Activated CD4-positive, alpha-beta T cell treated with anti-CD3 and anti-CD28 coated beads, Interleukin-2, amount 10 ng/mL, durations not matched to agents 24 days and 14 days (primary cell): ENCODE measurements at places on chromosomes 7 and 10. TPM values are rescaled to one million over a fixed set of nuclear protein-coding genes. Genes with fewer than 3 reads are reported as not detected.

GRCh38 chr7:159142199-159142598, 2.5 kb downstream of the VIPR2 start:
- H3K36me3 ChIP-seq: no peaks in the 10 kb centered on the region
- DNase-seq: no peak
- peaks cover 3% of the 10 kb centered on the region for H3K4me1 ChIP-seq
- no peak overlapping the region for H3K4me3 ChIP-seq
- H3K27me3 ChIP-seq: peaks cover 30% of the 10 kb centered on the region
- no peak overlapping the region for H3K27ac ChIP-seq

GRCh38 chr7:85324145-85324799, 137.4 kb upstream of the SEMA3D start:
- H3K4me1 ChIP-seq: no peaks in the 10 kb centered on the region
- no peak for DNase-seq
- no peaks in the 10 kb centered on the region for H3K27me3 ChIP-seq
- H3K27ac ChIP-seq: no peak overlapping the region
- H3K4me3 ChIP-seq: no peak overlapping the region

GRCh38 chr7:151057506-151057988, at the start of gene CDK5:
TSS of gene CDK5 (minus strand) at chr7:151057897. CDS start at chr7:151057848, 49 bp downstream.
- peaks cover 43% of the 10 kb centered on the region for H3K4me1 ChIP-seq
- H3K4me3 ChIP-seq: peak within 1 kb of the TSS; percentile 99
- DNase-seq: no peak
- peak within 1 kb of the TSS; percentile 88 for H3K27ac ChIP-seq
- H3K27me3 ChIP-seq: no peaks in the 10 kb centered on the region

- H3K4me1 ChIP-seq: no peaks in the 10 kb centered on the region
- no peak overlapping the region for H3K4me3 ChIP-seq
- no peak overlapping the region for H3K27ac ChIP-seq
Observed at GRCh38 chr7:157676456-157677255, 339.9 kb downstream of the DNAJB6 start.

GRCh38 chr7:19117091-19117869, at the start of gene TWIST1:
TSS of gene TWIST1 (minus strand) at chr7:19117636. CDS start at chr7:19117321, 315 bp downstream.
- no peak within 1 kb of the TSS for H3K27ac ChIP-seq
- H3K4me3 ChIP-seq: peak within 1 kb of the TSS; percentile 73
- peaks cover 65% of the 10 kb centered on the region for H3K27me3 ChIP-seq
- peak; percentile 63 for DNase-seq
- peaks cover 3% of the 10 kb centered on the region for H3K36me3 ChIP-seq

- DNase-seq: no peak
- H3K36me3 ChIP-seq: no peaks in the 10 kb centered on the region
- no peak overlapping the region for H3K4me3 ChIP-seq
- H3K27me3 ChIP-seq: no peaks in the 10 kb centered on the region
- H3K4me1 ChIP-seq: no peaks in the 10 kb centered on the region
- no peak overlapping the region for H3K27ac ChIP-seq
Observed at GRCh38 chr10:127123626-127124025, 72.8 kb downstream of the INSYN2A start.

- no peaks in the 10 kb centered on the region for H3K4me1 ChIP-seq
- no peak overlapping the region for H3K4me3 ChIP-seq
- peaks cover 24% of the 10 kb centered on the region for H3K27me3 ChIP-seq
- no peak for DNase-seq
- H3K27ac ChIP-seq: no peak overlapping the region
Observed at GRCh38 chr10:28008054-28008453, 9.2 kb upstream of the ODAD2 start.

- DNase-seq: no peak
- H3K4me3 ChIP-seq: no peak overlapping the region
- H3K27me3 ChIP-seq: peaks cover 8% of the 10 kb centered on the region
- H3K4me1 ChIP-seq: no peaks in the 10 kb centered on the region
Observed at GRCh38 chr10:69835233-69835632, 33.5 kb downstream of the COL13A1 start.

- DNase-seq: no peak
- H3K27me3 ChIP-seq: no peaks in the 10 kb centered on the region
- peaks cover 2% of the 10 kb centered on the region for H3K4me1 ChIP-seq
- no peak overlapping the region for H3K4me3 ChIP-seq
- no peak overlapping the region for H3K27ac ChIP-seq
Observed at GRCh38 chr10:60679388-60679990, 98.8 kb upstream of the CDK1 start.

DNA sequence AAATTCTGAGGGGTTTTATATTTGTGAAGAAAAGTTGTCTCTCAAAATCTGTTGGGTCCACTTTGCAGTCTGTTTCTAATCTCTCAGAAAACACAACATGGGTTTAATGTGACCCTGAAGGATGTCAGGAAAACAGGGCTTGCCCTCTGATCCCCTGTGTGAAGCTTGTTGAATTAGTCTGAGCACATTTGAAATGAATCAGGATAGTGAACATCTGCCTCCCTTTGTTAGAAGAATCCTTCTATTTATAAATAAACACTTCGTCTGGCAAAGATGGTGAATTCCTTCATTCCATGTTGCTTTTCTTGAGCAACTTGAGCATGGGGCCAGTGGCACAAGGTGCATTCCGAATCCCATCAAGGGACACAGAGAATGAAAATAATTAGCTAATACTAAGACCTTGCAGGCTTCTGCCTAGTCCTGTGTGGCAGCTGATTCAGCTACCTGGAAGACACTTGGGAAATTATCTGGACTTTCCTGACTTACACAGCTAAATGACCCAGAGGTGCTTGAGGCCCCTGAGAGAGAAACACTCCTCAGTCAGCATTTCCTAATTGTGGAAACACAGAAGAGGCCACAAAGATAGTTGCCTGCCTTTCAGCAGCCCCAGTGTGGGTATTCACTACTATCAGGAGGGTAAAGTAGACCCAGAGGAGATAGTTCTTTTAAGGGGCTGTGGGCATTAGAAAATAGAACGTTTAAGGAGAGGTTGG, 305.5 kb downstream of the C7orf25 start:
- no peak for DNase-seq
- no peak overlapping the region for H3K4me3 ChIP-seq
- H3K27ac ChIP-seq: no peak overlapping the region
- no peaks in the 10 kb centered on the region for H3K36me3 ChIP-seq
- no peaks in the 10 kb centered on the region for H3K27me3 ChIP-seq

DNA sequence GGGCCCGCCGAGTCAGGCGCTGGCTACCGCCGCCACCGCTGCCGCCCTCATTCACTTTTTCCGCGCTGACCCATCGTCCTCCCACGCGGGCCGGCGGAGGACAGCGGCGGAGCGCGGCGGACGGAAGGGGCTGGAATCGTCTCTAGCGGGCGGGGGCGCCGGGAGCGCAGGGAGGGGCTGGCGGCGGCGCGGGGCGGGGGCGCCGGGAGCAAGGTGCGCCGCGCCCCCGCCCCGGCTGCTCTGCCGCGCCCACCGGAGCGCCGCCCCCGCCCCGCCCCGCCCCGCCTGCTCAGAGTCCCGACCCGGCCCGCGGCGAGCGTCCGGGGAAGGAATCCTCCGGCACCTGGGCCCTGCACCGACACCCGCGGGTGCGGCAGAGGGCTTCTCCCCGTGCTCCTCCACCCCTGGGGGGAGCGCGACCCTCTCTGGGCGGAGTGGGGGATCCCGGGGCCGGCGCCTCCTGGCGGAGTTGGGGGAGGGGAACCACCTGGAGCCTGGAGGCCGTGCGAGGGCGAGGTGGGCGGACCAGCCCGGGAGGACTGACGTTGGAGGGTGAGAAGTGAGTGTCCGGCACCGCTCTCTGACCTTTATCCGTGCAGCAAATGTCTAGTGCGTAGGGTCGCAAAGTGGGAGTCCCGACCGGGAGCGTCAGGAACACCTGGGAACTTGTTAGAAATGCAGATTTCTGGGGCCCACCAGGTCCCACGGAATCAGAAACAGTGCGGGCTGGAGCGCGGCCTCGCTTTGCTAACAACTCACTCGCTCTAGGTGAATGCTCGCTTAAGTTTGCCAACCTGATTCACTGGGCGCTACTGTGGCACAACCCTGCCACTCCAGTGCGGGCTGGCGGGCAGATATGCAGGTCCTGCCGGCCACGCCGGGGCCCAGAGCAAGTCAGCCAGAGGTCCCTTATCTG, at the start of gene COBL:
TSS of gene COBL (minus strand) at position 144 of the 916 bp plus-strand sequence. CDS start 176 bp downstream, outside the sequence.
- H3K36me3 ChIP-seq: no peaks in the 10 kb centered on the region
- peaks cover 44% of the 10 kb centered on the region for H3K27me3 ChIP-seq
- no peak within 1 kb of the TSS for H3K27ac ChIP-seq
- H3K4me3 ChIP-seq: no peak within 1 kb of the TSS
- no peaks in the 10 kb centered on the region for H3K4me1 ChIP-seq

DNA sequence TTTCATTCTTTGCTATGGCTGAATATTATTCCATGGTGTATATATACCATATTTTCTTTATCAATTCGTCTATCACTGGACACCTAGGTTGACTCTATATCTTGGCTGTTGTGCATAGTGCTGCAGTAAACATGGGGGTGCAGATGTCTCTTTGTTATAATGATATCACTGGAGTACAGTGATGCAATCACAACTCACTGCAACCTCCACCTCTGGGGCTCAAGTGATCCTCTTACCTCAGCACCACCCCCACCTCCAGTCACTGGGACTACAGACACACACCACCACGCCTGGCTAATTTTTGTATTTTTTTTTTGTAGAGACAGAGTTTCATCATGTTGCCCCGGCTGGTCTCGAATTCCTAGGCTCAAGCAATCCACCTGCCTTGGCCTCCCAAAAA, 15.6 kb downstream of the KLHL7 start:
- no peak for DNase-seq
- H3K4me3 ChIP-seq: no peak overlapping the region
- peaks cover under 1% of the 10 kb centered on the region for H3K36me3 ChIP-seq
- no peaks in the 10 kb centered on the region for H3K27me3 ChIP-seq

- H3K27me3 ChIP-seq: no peaks in the 10 kb centered on the region
- peaks cover 30% of the 10 kb centered on the region for H3K36me3 ChIP-seq
- no peak for DNase-seq
- H3K4me3 ChIP-seq: no peak overlapping the region
- H3K4me1 ChIP-seq: peaks cover 3% of the 10 kb centered on the region
- no peak overlapping the region for H3K27ac ChIP-seq
Observed at GRCh38 chr7:88201305-88201704, 18.5 kb downstream of the SRI start.

- no peaks in the 10 kb centered on the region for H3K36me3 ChIP-seq
- no peak for DNase-seq
- peaks cover 3% of the 10 kb centered on the region for H3K4me1 ChIP-seq
- peaks cover 11% of the 10 kb centered on the region for H3K27me3 ChIP-seq
- no peak overlapping the region for H3K4me3 ChIP-seq
Observed at GRCh38 chr10:78555128-78555527, 513.6 kb upstream of the ZMIZ1 start.

DNA sequence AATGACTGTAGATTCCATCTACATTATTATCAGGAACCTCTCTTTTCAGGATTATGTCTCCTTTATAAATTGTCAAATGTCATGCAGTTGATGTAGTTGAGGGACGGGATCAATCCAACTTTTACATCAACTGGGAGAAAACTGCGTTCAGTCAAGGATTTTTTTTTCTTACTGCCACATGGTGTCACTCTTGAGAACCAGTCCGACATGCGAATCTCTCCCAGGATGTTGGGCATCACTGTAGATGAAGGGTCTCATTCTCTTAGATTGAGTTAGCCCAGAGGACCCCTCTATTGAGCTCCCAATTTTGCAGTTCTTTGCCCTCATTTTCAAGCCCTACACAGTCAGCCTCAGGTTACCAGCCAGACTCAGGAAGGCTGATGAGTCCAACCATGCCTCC, 120.3 kb upstream of the PTPRZ1 start:
- H3K27me3 ChIP-seq: no peaks in the 10 kb centered on the region
- H3K27ac ChIP-seq: no peak overlapping the region

GRCh38 chr10:117578999-117579590, 36.5 kb downstream of the EMX2 start:
- peaks cover 7% of the 10 kb centered on the region for H3K27me3 ChIP-seq
- no peak for DNase-seq
- H3K4me3 ChIP-seq: no peak overlapping the region
- no peak overlapping the region for H3K27ac ChIP-seq
- no peaks in the 10 kb centered on the region for H3K4me1 ChIP-seq

DNA sequence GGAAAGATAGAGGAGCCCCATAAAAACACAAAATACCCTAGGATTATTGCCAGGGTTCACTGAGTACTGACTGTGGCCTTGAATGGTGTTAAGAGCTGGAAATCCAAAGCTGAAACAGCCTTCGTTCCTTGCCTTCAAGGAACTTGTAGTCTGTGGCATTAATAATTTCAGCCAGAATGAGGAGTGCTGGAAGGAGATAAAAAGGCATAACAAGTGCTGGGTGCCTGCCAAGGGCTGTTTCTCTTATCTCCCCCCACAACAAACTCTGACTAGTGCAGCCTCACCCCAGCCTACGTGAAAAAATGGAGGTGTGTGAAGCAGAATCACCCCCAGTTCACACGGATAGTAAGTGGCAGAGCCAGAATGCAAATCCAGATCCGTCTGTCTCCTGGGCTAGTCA, 199.1 kb upstream of the LYZL2 start:
- no peak overlapping the region for H3K27ac ChIP-seq
- H3K27me3 ChIP-seq: no peaks in the 10 kb centered on the region

DNA sequence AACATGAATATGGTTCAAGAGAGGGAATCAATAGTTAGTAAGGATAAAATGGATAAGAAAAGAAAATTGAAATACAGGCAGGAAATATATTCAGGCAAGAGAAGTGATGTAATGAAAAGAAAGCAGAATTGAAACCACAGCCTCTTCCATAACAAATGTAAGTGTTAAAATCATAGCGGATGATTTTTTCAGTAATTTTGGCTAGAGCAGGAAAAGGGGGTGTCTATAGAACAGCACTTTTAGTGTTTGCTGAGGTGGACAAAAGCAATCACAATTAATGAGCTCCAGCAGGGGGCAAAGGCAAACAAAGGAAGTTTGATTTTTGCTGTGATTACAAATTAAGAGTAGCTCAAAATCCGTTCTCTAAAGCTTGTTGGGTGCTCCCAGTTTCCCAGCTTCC, 79.0 kb downstream of the TRIL start:
- peaks cover 5% of the 10 kb centered on the region for H3K27me3 ChIP-seq
- no peaks in the 10 kb centered on the region for H3K36me3 ChIP-seq
- no peak overlapping the region for H3K27ac ChIP-seq
- H3K4me3 ChIP-seq: no peak overlapping the region
- no peak for DNase-seq

DNA sequence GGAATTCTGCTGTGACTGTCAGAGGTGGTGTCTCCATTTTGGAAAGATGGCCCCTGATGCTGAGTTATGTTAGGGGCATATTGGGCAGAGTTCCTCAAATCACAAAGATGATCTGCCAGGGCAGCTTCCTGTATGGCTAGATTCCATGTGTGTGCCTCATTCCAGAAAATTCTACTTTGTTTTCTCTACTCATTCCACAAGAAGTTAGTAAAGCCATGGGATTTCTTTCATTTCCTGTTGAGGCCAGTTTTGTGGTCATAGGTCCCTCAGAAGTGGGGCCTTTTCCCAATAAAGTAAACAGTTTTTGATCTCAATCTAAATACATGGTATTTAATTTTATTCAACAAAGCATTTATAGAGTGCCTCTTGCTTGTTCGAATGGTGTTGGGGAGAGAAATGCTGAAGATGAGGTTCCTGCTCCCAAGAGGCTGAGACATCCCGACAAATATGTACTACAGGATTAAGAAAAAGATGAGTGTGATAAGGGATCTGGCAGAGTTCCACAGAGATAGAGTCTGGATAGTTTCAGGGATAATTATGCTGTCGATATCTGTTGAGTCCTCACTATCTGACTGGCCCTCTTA, 33.0 kb downstream of the MINDY4 start:
- no peak overlapping the region for H3K27ac ChIP-seq
- H3K4me3 ChIP-seq: no peak overlapping the region
- no peak for DNase-seq
- H3K27me3 ChIP-seq: no peaks in the 10 kb centered on the region
- H3K4me1 ChIP-seq: no peaks in the 10 kb centered on the region
- H3K36me3 ChIP-seq: no peaks in the 10 kb centered on the region

Gene MBL2
- total RNA-seq: not detected in 2 replicates

Gene ADAM12
- total RNA-seq: not detected in 2 replicates

Gene ASB10
- not detected in 2 replicates for total RNA-seq

Gene TMEM26
- not detected in 2 replicates for total RNA-seq

Gene COL17A1
- not detected in 2 replicates for total RNA-seq

Gene LIPJ
- total RNA-seq: not detected in 2 replicates

Gene CALD1
- total RNA-seq: 7.2 and 8.2 TPM in 2 replicates

Gene TEX36
- total RNA-seq: not detected in 2 replicates

Gene EN2
- total RNA-seq: not detected in 2 replicates

Gene UBE2D1
- total RNA-seq: 15.1 and 19.4 TPM in 2 replicates
